ENCODE measurements at places on chromosomes 13 and 19.

- DNase-seq, result no peak
These were observed 45.7 kb upstream of the TDRD3 start for GRCh38 chr13:60351326-60351725.

DNA sequence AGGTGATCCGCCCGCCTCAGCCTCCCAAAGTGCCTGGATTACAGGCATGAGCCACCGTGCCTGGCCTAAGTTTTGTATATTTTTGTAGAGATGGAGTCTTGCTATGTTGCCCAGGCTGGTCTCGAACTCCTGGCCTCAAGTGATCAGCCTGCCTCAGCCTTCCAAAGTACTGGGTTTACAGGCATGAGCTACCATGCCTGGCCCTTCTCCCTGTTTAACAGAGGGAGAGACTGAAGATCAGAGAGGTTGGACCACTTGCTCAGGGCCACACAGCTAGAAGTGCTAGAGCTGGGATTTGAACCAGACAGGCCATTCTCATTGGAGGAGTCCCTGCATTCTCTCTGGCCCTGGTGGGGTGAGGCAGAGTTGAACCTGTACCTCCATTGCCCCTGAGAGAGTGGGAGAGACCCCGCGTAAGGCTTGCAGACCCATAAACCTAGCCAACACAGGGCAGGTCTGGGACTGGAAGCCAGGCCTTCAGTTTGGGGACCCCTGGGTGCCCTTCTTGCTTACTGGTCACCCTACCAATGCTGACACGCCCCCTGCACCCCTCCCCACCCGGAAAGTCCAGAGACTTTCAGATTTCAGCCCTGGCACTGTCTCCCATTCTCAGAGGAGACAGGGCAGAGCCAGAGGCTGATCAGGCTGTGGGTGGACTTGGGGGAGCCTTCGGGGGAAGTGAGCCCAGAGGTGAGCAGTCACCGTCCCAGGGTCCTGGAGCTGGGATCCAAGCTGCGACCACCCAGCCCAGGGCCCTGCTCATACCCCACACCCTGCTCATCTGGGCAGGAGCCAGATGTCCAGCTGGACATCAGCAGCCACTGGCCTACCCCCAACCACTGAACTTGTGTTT is 13.3 kb downstream of the TTYH1 start:
- DNase-seq, result no peak

GRCh38 chr13:67285611-67286010 is 55.5 kb upstream of the PCDH9 start:
- no peak for DNase-seq

- DNase-seq, result no peak
These were observed 55.2 kb downstream of the ZNF627 start for GRCh38 chr19:11652492-11652891.

GRCh38 chr13:27077451-27077850 is 94.2 kb downstream of the USP12 start:
- DNase-seq, result no peak

DNA sequence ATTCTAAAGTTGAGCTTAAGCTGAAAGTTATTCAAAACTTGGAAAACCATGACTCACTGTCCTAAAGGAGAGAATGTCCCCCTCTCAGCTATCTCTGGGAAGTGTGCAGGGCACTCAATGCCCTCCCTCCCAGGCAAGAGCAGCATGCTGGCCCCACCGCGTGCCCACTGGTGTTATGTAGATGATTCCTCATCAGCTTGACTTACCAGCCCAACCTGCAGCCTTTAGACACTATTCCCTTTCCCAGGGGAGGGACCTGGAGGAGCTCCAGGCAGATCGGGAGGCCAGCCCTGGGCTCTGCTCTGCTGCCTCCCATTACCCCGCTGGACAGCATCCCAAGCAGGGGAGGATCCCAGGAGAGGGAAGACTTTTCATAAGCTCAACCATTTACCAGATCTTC is 124.6 kb downstream of the FGF14 start:
- no peak for DNase-seq

- DNase-seq, result no peak
These were observed 1.1 kb downstream of the TECR start for GRCh38 chr19:14530506-14530905.

- no peak for DNase-seq
These were observed 81.1 kb upstream of the SERP2 start for GRCh38 chr13:44292545-44292944.

- no peak for DNase-seq
These were observed 422 bp upstream of the MTUS2 start for GRCh38 chr13:28819735-28820098.

DNA sequence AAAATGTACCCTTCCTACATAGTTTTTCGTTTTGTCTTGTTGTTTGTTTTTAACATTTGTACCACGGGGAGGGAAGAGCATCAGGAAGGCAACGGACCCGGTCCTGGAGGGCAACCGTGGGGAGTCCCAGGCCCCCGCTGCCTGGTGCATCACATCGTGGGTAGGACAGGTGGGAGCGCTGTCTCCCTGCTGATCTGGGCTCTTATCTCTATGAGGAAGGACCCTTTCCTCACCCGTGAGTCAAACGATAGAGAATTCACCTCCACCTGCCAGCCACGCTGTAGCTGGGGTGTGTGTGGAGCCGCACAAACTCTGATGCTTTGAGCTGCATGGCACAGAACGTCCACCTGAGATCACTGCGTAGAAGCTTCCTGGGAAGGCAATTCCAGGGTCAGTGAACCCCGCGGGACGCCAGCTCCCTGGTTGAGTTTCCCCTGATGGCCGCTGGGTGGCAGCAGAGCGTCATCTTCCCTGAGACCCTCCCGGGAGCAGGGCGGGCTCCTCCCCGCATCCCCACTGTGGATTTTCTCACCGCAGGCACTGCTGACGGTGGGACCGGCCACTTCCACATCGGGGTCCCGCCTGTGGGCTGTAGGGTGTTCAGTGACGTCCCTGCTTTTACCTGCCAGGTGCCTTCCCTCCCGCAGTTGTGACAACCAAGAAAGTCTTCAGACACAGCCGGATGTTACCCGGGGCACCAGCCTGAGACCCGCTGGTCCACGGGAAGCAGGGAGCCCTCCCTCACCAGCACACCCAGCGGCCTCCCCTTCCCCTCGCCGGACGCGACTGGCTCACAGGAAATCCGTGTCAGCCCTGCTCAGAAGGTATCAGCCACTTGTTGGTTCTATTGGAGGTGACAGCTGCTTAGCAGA is 54.7 kb downstream of the ZNF787 start:
- DNase-seq, result no peak

DNA sequence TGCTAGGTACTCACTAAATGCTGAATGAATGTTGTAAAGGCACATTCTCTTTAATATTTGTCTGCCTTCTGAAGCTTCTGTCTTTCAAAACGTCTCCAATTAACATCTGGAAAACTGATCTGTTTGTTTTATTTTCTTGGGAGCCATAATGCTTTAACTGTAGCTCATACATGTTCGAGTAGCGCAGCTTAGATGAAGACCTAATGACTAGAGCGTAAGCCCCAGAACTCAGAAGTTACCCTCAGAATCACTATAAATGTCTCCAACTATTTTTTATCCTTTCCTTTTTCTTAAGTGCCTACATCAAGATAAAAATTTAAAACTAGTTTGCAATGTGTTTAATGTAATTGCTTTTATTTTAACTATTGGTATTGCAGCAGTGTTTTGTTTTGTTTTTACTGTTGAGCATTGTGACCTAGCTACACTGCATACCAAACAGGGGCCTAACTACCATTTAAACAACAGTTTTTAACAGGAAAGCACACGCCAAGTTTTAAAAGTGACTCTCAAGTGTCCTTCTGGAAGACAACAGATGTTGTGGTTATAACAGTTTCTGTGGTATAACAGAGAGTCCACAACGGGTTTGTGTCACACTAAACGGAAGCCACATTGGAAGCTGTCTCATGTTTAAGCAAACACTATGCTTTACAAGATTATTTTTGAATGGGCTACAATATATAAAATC is 42.0 kb downstream of the MRPL57 start:
- DNase-seq, result no peak

Measured in suprapubic skin (tissue), 4 donors.